SK-N-SH (cell line): ENCODE measurements at places on chromosomes 2 and 18.
A peak's percentile ranks its signal among the peaks of the same experiment; 100 is the strongest.

DNA sequence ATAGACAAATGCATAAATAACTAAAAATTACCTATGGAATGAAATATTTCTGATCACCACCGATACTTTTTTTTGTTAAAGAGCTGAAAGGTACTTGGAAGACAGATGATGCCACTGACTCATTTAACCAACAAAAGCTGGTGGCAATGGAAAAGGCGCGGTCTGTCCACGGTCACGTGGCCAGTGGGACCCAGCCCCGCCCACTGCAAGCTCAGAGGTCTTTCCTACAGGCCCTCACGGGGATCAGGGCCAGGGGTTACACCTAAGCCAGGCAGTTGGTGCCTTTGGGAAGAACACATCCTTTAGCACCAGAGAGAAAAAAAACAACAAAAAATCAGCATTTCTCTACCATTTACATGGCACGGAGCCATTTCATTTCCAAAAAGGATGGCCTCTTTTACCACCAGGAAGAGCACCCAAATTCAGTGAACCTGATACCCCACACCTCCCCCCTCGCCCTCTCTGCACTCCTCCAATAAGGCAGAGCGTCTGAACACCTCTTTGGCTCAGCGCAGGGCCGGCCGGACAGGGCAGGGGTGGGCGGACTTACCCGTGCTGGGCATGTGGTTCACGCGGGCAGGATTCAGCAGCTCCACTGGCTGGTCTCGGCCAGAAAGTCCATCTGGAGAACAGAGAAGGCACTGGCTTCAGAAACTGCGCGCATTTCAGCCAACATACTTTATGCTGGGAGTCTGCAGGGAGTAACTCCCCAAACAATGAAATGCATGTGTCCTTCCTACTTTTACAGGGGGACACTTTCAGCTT, 164.6 kb downstream of the HDAC4 start:
- DNase-seq, result no peak

- no peak for DNase-seq
Observed at GRCh38 chr18:76429262-76430126, 65.5 kb downstream of the ZNF516 start.

GRCh38 chr2:223459328-223459939, 142.7 kb downstream of the SCG2 start:
- peak; percentile 12 for DNase-seq

- no peak for DNase-seq
Observed at GRCh38 chr2:207683879-207684627, 27.4 kb upstream of the CCNYL1 start.

GRCh38 chr2:144078106-144078505, 441.8 kb downstream of the ZEB2 start:
- DNase-seq, result peak; percentile 10

GRCh38 chr18:47254341-47254939, 3.0 kb upstream of the SKOR2 start:
- DNase-seq, result no peak

- no peak for DNase-seq
Observed at GRCh38 chr2:226760412-226761194, 39.0 kb downstream of the IRS1 start.

GRCh38 chr2:239671916-239672849, 271.4 kb upstream of the HDAC4 start:
- no peak for DNase-seq

DNA sequence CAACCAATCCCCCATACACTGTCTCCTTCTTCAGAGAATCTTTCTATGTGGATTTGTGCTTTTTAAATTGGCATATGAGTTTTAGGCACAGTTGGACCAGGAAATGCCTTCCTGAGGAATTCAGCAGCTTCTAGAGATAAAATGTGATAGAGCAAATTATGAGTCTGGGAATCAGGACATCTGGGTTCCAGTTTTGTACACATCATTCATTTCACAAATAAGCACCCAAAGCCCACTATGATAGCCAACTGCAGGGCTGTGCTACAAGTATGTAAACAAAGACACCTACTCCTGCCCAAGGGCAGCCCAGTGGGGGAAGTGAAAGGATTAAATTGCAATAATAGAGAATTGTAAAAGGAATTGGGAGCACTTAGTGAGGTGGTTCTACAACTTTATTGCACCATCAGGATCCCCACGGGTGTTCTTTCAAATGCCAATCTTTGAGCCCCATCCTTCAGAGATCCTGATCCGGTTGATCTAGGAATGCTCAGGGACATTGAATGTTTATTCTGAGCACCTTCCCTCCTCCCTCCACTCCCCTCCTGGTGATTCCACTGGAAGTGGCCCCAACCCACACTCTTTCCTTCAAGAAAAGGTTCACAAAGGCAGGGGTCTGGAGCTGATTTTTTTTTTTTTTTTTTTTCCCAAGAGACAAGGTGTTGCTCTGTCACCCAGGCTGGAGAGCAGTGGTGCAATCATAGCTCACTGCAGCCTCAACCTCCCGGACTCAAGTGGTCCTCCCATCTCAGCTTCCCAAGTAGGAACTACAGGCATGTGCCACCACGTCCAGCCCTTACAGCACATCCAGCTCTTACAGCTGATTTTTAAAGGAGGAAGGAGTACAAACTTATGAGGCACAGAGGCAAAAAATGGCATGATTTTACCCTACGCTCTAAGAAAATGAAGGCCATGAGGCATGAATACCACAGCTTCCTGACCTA, 11.1 kb upstream of the KCMF1 start:
- DNase-seq, result no peak

DNA sequence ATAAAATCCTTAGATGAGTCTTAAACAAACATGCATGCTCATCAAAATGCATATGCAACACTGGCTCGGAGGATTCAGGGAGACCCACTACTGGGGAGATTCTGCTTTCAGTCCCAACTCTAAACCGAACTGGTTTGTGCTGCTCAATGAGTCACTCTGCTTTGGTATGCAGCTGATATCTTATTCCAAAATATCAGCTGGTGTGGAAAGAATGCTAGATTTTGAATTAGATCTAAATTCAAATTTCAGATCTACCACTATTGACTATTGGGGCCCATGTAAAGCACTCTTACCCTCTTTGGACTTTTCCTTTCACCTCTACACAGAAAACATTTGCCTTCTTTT, 39.2 kb upstream of the TTN start:
- no peak for DNase-seq

DNA sequence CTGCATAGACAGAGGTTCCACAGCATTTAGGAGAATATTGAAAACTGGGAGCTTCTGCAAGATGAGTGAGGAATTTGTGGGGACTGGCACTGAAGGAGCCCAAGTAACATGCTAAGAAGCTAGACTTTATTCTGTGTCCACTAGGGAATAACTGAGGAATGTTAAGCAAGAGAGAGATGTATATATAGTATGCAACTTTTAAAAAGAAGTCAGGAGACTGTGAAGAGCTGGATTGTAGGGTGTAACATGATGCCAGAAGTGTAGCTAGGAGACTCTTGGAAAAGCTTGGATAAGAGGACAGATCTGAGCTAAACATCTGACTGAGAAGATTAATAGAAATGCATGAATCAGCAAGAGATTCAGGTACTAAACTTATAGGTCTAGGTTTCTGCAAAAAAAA, 270.6 kb upstream of the MMADHC start:
- no peak for DNase-seq
